ENCODE measurements at places on chromosomes 2 and 18.

- DNase-seq = no peak
Observed at GRCh38 chr2:11699686-11700670, 30.0 kb upstream of the NTSR2 start.

- peak; percentile 85 for DNase-seq
Observed at GRCh38 chr2:73896362-73897239, 3.8 kb downstream of the ACTG2 start.

- DNase-seq = no peak
Observed at GRCh38 chr2:118254116-118254515, 165.8 kb downstream of the INSIG2 start.

DNA sequence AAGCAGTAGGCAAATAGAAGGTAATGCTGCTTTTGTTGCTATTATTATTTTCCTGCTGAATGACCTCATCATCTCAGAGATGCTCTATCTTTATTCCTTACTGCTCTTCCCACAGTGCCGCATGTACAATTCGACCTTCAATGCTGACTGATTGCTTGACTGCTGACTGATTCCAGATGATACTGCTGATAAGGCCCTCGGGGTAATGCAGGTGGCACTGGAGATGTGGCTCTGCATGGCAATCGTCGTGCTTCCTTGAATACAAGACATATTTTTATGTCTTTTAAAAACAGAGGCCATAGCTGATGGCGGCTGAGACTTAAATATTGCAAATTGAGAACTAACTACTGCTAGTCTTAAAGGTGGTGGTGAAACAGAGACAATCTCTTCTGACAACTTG is 146.6 kb downstream of the LOXHD1 start:
- no peak for DNase-seq

DNA sequence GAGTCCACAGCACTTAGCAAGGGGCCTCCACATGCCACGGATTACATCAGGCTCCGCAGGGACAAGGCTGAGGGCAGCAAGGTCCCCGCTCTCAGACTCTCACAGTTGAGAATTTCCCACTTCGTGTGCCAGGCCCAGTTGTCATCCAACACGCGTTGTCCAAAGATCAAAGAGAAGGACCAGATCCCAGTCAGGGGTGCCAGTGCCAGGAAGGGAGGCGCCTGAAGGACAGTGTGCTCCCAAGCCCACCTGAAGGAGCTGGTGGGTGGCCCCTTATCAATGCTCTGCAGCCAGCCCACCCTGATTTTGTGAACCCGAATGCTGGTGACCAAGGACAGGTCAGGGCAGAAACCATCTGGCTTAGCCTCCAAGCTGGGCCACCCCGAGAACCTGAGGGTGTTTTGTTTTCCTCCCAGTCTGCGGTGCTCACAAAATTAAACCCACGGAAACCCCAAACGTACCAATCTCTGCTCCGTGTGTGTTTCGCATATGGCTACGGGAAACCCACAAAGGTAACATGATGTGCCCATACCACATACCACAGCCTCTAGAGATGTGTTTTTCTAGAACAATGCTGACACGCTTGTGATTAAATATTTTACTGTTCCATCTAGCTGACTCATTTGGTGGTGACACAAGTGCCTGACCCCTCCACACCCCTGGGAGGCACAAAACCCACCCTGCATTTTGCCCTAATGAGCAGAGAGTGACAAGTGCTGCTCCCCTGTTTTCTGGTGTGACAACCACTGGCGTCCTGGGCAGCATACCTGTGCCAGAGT is 24.5 kb downstream of the CRACDL start:
- no peak for DNase-seq

- peak; percentile 97 for DNase-seq
Observed at GRCh38 chr2:172253190-172254052, 150.7 kb upstream of the DLX2 start.

DNA sequence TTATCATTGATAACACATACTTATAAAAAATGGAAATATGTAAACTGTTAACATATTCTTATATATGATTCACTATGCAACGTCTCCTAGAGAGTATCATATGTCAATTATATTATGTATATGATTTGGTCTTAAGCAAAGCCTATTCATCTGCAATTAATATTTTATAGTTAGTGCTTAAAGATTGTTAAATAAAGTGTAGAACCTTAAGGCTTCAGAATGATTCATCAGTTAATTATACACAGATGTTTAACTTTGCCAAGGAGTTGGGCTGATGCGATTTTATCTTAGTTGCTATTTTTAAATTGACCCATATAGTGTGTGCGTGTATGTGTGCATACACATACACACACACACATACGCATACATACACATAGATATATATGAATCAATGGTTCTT is 323.1 kb downstream of the RBM43 start:
- peak; percentile 47 for DNase-seq

DNA sequence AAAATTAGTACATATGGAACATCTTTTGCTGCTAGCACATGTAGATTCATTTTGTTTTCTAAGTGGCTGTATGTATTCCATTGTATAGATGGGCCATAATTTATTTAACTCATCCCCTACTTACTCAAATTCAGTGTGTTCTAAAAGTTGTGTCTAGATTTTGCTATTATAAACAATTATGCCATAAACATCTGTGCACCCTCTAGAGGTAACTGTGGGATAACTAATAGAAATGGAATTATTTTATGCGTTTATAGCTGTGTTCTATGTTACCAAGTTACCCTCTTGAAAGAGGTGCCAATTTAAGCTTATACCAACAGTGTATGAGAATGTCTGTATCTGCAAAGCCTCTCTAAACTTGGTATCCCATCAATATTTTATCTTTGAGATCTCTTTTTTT is 100.4 kb downstream of the MMADHC start:
- no peak for DNase-seq

GRCh38 chr2:231124838-231125568 is at the start of gene HTR2B:
TSS of gene HTR2B (minus strand) at chr2:231125042. CDS start at chr2:231123764, 1,278 bp downstream.
- no peak for DNase-seq

GRCh38 chr2:218269900-218270720 is at the start of the genes AAMP and PNKD:
TSS of gene AAMP (minus strand) at chr2:218270137. CDS start at chr2:218270086, 51 bp downstream.
TSS of gene PNKD (plus strand) at chr2:218270519. CDS start at chr2:218270536, 17 bp downstream.
- peak; percentile 99 for DNase-seq

All from fibroblast of skin of left biceps (primary cell).